ENCODE measurements at places on chromosomes 2 and 18. TPM values are rescaled to one million over a fixed set of nuclear protein-coding genes. Genes with fewer than 3 reads are reported as not detected.

- DNase-seq: no peak
Measured at GRCh38 chr2:96514521-96514920, 9.4 kb upstream of the NEURL3 start.

GRCh38 chr2:159134979-159135378 is 151.5 kb downstream of the WDSUB1 start:
- DNase-seq: no peak

GRCh38 chr2:230090967-230091366 is 22.2 kb upstream of the SLC16A14 start:
- no peak for DNase-seq

- DNase-seq: no peak
Measured at GRCh38 chr2:133600266-133600928, 32.1 kb upstream of the NCKAP5 start.

Gene IL18RAP
- total RNA-seq: not detected

Gene NTSR2
- not detected for total RNA-seq

DNA sequence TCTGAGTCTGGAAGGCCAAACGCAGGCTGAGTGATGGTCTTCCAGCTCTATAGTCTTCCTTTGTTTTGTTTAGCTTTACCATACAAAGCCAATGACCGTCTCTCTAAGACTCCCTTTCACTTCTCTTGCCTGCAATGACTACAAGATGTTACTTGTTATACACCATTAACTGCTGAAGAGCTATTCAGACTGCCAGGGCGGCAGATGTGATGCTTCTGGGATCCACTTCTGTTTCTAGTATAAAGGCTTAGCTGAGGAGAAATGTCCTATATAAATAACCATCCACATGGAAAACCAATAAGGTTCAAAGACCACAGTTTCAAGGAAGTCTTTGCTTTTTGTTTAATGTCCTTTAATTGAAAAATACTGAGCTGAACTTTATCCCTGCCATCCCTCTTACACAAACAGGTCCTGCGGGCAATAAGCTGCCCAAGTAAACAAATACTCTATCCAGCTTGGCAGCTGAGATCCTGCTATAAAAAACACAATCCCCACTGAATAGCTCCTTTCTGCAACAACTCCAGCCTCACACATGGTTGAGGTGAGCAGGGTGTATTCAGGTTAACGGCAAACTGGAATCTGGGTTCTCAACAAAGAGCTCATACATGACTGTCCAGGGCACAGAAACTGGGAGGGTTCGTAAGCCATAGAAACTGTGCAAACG is 124.6 kb downstream of the VIT start:
- DNase-seq: peak; percentile 55

GRCh38 chr2:119659601-119660342 is 19.2 kb upstream of the TMEM177 start:
- DNase-seq: peak; percentile 49

- DNase-seq: no peak
Measured at GRCh38 chr2:44772131-44772530, 169.4 kb upstream of the SIX3 start.

GRCh38 chr2:3294069-3294468 is 83.5 kb downstream of the EIPR1 start:
- peak; percentile 66 for DNase-seq

DNA sequence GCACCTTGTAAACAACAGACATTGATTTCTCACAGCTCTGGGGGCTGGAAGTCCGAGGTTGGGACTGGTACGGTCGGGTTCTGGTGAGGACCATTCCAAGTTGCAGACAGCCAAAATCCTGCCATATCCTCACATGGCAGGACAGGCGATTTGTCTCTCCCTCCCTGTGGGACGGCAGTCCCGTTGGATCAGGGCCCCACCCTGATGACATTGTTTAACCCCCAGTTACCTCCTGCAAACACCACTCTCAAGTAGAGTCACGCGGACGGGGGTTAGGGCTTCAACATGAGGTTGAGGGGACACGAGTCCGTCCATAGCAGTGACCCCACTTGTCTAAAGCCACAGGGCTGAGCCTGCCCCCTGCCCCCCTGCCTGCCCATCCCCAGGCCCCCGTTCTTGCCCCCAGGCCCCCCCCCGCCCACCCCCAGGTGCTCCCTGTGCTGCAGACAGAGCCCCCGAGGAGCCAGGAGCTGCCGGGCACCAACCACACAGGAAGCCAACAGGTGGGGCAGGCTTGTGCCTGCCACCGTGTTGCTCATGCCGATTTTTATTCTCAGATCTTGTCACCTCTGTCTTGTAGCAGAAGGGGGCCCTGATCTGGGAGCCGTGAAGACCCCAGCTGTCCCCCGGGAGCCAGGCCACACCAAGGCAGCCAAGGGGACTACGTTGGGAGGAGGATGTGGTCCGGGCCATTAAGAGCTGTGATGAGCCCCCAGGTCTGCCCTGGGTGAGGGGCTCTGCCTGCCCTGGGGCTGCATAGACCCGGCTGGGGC is 82.2 kb downstream of the NFATC1 start:
- DNase-seq: no peak

GRCh38 chr2:61795408-61795807 is 58.5 kb downstream of the FAM161A start:
- DNase-seq: no peak

Gene ONECUT2
- total RNA-seq: 6.2 TPM

Gene FAM237A
- not detected for total RNA-seq

DNA sequence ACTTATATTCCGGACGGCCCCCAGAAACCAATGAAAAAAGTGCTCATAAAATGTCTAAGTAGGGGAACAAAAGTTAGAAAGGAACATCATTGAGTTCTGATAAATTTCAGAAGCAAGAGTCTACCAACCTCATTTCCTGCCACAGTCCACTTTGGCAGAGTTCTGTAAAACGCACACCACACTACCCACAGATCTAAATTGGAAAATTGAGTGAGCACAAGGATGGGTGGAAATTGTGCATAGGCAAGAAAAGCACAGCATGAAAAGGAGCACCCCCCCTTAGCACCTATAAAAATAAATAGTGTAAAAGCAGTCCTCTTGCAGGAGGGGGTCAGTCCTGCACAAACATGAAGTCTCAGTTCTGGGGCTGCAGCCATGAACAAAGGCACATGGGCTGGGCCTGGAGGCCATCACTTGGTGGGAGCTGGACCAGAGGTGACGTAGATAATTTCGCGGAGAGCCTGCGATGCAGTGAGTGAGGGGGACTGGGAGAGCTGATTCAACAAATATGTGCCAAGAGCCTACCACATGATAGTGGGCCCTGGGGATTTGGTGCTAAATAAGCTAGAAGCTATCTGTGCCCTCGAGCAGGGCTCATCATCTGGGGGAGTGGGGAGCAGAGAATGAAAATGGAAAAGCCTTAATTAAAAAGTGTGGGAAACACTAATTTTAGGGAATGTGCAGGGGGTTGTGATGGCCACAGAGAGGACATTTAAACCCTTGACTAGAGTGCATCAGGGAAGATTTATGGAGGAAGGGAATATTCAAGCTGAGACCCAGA is 48.9 kb upstream of the SPP2 start:
- DNase-seq: no peak

DNA sequence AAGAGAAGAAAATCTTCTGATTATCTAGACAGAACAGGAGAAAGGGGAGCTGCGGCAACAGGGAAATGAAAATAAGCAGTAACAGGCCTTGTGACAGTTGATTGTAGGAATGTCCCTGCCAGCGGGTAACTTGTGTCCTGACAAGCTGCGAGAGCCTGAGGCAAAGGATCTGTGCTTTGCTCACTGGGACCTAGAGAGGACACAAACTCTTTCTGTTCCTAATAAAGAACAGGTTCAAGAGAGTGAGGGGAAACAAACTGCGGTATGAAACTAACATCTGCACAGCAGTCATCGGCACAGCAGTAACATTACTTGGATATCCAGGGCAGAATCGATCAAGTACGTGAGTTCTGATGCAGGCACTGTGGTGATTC is 103.7 kb upstream of the THOC1 start:
- no peak for DNase-seq

DNA sequence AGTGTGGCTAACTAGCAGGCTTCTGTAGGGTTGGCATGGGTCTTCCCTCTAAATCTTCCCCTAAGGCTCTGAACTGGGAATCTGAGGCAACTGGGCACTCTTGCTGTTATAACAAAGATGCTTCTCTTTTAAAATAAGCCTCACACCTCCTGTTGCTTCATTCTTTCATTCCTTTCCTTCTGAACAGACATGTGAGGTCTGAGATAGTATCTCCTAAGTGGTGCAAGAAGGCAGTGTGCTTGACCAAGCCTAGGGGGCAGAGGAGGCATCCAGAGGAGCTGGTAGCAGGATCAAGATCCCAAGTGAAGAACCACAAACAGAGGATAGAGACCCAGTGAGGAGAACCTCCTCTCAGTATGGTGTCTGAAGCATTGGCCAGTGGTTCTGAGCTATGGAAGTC is 90.9 kb downstream of the TTC27 start:
- DNase-seq: no peak

GRCh38 chr2:220499225-220499624 is 871.8 kb downstream of the SLC4A3 start:
- no peak for DNase-seq

Gene TFCP2L1
- total RNA-seq: not detected

Gene MAP3K19
- total RNA-seq: not detected

Gene GPR39
- 0.51 TPM for total RNA-seq

GRCh38 chr2:121134728-121135127 is 150.3 kb downstream of the TFCP2L1 start:
- DNase-seq: no peak

Gene NCKAP5
- not detected for total RNA-seq

Gene GATA6
- total RNA-seq: 2.9 TPM

DNA sequence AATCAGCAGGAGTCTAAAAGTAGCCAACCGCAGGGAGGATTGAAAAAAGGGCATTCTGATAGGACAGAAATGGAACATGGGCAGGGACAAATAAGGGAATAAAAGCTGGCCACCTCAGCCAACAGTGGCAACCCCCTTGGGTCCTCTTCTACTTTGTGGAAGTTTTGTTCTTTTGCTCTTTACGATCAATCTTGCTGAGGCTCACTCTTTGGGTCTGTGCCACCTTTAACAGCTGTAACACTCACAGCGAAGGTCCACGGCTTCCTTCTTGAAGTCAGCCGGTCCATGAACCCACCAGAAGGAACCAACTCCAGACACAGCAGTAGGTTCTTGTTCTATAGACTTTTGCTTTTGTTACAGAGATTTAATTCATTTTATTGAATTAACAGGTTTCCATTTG is 285.4 kb upstream of the CDH20 start:
- DNase-seq: no peak

GRCh38 chr18:30987467-30988241 is 54.9 kb downstream of the DSC3 start:
- DNase-seq: no peak

GRCh38 chr2:181306785-181307184 is 150.4 kb upstream of the ITGA4 start:
- no peak for DNase-seq

Gene SCRN3
- 11.3 TPM for total RNA-seq

Gene EVA1A
- 55.9 TPM for total RNA-seq

- DNase-seq: no peak
Measured at GRCh38 chr2:86335865-86336674, 1.4 kb downstream of the REEP1 start.

Gene IL1RL2
- total RNA-seq: not detected

DNA sequence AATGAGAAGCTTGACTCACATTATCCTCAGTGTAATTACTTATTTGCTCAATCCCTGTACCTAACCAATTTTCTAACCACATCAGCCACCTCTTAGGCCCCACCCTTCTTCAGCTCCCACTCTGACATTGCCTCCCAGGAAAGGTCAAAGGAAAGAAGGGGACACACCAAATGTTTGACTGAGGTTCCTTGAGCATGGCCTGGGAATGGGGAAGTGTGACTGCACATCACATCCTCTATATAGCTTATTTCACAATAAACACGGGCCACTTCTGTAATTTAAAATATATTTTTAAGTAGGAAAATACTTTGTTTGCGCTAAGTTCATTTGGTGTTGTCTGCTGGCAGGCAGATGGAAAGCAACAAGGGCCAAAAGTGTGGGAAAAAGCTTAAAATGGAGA is 3.0 kb upstream of the FIGLA start:
- DNase-seq: no peak

GRCh38 chr2:232896111-232896510 is 26.0 kb downstream of the SNORC start:
- no peak for DNase-seq

- no peak for DNase-seq
Measured at GRCh38 chr2:167279810-167280209, 391.5 kb downstream of the XIRP2 start.

GRCh38 chr2:143084462-143084861 is 44.8 kb upstream of the ARHGAP15 start:
- no peak for DNase-seq

- DNase-seq: no peak
Measured at GRCh38 chr2:180679693-180680092, 300.7 kb upstream of the UBE2E3 start.
